Right forelimb (tissue), 1 donor: ENCODE measurements at places on chromosomes 6 and 20.
A peak's percentile ranks its signal among the peaks of the same experiment; 100 is the strongest.

- no peak for DNase-seq
Observed at GRCh38 chr20:61424011-61424627, 172.1 kb downstream of the CDH4 start.

- DNase-seq, result no peak
Observed at GRCh38 chr6:32668226-32668747, 1.8 kb upstream of the HLA-DQB1 start.

- no peak for DNase-seq
Observed at GRCh38 chr6:8017705-8018104, 46.5 kb downstream of the BLOC1S5 start.

- peak; percentile 15 for DNase-seq
Observed at GRCh38 chr6:168186438-168186837, 107.4 kb upstream of the FRMD1 start.

GRCh38 chr20:47622118-47622665 is 120.5 kb downstream of the NCOA3 start:
- DNase-seq, result no peak
